Natural killer cell treated with Interleukin-12 subunit alpha and Interleukin-12 subunit beta and Interleukin-15 and Interleukin-18, amount 100 ng/mL, for 72 hours (primary cell): ENCODE measurements at places on chromosomes 16 and 17.

DNA sequence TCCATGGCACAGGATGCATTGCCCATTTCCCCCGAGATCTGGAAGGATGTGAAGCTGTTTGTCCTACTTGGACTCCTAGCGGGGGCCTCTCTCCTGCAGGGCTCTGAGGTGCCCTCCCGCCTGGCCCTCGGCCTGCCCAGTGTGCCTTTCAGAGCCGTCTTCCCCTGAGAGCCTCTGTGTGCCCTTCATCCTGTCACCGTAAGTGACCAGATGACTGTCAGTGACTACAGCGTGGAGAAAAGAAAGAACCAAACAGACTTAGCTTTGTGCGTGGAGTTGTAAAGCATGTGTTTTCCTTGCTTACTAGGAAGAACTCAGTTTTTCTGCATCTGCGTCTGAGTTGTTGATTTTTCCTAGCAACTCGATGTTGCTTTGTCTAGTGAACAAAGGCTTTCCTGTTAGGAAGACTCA is 56.1 kb downstream of the BANP start:
- H3K36me3 ChIP-seq, result peaks cover 5% of the 10 kb centered on the region
- peaks cover 6% of the 10 kb centered on the region for H3K4me1 ChIP-seq
- no peak overlapping the region for H3K27ac ChIP-seq
- no peaks in the 10 kb centered on the region for H3K27me3 ChIP-seq
- H3K4me3 ChIP-seq, result no peak overlapping the region

DNA sequence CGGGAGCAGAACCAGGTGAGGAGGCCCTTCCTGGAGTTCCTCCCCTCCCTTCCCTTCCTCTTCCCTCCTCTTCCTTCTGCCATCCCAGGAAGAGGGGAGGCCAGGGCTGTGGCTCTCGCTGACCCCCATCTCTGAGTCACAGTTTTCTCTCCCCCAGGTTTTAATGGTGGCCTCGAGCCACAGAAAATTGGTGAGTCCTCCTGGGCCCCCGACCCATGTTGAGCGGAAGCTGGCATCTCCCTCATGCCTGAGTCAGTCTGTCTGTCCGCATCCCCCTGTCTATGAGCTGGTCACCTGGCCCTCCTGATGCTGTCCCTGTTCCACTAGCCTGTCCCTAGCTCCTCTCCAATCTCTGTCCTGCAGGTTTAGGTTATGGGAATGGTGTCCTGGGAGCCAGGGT is 12.8 kb upstream of the CLDN9 start:
- no peak for DNase-seq
- H3K4me1 ChIP-seq, result peaks cover 3% of the 10 kb centered on the region
- H3K36me3 ChIP-seq, result no peaks in the 10 kb centered on the region
- no peak overlapping the region for H3K27ac ChIP-seq
- no peaks in the 10 kb centered on the region for H3K27me3 ChIP-seq

GRCh38 chr16:88667461-88667860 is 4.6 kb upstream of the MVD start:
- H3K4me1 ChIP-seq, result no peaks in the 10 kb centered on the region
- no peaks in the 10 kb centered on the region for H3K36me3 ChIP-seq
- H3K27ac ChIP-seq, result no peak overlapping the region
- H3K4me3 ChIP-seq, result no peak overlapping the region
- DNase-seq, result no peak
- H3K27me3 ChIP-seq, result no peaks in the 10 kb centered on the region

GRCh38 chr17:63946440-63947363 is 14.6 kb upstream of the CD79B start:
- peak; percentile 74 for DNase-seq
- H3K27ac ChIP-seq, result peak overlapping the region; percentile 69
- peaks cover 6% of the 10 kb centered on the region for H3K27me3 ChIP-seq

DNA sequence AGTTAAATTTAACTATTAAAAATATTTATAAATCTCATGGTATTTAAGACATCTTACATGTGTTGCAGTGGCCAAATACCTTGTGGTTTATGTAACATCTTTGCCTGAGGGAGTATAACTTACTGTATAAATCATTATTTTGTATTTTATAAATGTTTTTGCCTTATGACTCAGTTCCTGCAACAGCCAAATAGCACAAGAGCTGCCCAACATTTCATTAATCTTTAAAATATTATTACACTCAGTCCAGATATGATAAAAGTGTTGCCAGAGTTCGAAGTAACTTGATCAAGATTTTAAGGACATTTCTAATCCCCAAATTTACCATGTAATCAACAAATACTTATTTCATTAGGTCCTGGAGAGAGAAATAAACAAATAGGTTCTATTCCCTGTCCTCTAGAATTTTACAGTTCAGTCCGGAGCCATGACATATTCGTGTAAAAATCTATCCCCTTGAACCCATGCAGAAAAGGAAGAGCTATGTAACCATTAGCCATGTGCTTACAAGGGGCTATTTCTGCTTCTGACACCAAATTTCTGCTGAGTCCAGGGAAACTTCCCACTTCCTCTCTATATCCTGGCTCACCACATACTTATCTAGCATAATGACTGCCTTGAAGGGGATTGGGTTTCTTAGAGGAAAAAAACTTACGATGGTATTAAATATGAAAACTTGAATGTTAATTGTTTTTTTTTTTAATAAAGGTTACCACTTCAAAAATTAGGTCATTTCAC is 44.0 kb downstream of the IRX6 start:
- no peak overlapping the region for H3K27ac ChIP-seq
- H3K36me3 ChIP-seq, result no peaks in the 10 kb centered on the region
- peaks cover 35% of the 10 kb centered on the region for H3K27me3 ChIP-seq
- no peaks in the 10 kb centered on the region for H3K4me1 ChIP-seq
- no peak for DNase-seq
- H3K4me3 ChIP-seq, result no peak overlapping the region
